ENCODE measurements at places on chromosomes 4 and X.

DNA sequence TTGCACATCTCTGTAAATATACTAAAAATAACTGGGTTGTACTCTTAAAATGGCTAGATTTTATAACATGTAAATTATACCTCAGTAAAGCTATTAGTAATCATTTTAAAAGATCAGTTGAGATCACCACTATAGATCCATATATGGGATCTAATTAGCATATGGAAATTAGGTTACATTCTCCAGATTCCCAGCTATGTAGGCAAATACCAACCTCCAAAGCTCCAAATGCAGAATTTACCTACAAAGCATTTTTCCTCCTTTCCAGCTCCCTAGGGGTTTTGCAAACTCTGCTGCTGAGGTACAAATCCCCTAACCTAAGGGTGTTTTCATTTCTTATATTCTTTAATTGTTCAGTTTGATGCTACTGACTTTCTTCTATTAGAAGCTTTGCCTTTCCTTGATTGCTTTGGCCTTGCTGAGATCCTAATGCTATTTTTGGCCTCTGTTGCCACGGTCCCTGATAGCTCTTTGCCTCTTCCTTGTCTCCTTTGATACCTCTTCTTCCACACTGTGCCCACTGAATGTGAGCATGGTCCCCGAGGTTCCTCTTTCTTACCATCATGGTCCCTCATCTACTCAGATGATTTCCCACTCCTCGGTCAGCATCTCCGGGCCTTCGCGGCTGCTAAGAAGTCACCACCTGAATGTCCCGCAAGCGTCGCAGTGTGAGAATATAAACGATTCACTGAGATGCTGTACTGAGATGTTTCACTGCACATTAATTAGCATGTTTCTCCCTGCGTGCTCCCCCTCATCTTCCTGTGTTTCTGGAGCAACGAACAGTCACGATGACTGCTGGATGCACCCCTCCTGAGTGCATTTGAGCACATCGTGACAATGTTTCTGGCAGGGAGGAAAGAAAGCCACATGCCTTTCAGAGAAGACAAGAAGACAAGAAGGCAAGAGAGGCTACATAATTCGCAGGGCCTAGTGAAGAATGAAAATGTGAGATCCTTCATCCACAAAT, 23.8 kb downstream of the ENPP6 start:
- no peak for DNase-seq

GRCh38 chr4:47744253-47744652, 93.6 kb downstream of the CORIN start:
- no peak for DNase-seq

DNA sequence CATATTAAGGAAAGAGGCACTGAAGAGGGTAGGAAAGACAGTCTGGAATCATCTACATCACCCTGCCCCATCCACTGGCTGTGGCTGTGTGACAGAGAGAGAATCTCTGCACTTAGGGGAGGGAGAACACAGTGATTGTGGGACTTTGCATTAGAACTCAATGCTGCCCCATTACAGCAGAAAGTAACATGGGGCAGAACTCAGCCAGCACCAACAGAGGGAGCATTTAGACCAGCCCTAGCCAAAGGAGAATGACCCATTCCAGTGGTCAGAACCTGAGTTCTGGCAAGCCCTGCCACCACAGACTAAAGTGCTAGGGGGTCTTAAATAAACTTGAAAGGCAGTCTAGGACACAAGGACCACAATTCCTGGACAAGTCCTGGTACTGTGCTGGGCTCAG, 37.9 kb downstream of the ZNF330 start:
- no peak for DNase-seq

DNA sequence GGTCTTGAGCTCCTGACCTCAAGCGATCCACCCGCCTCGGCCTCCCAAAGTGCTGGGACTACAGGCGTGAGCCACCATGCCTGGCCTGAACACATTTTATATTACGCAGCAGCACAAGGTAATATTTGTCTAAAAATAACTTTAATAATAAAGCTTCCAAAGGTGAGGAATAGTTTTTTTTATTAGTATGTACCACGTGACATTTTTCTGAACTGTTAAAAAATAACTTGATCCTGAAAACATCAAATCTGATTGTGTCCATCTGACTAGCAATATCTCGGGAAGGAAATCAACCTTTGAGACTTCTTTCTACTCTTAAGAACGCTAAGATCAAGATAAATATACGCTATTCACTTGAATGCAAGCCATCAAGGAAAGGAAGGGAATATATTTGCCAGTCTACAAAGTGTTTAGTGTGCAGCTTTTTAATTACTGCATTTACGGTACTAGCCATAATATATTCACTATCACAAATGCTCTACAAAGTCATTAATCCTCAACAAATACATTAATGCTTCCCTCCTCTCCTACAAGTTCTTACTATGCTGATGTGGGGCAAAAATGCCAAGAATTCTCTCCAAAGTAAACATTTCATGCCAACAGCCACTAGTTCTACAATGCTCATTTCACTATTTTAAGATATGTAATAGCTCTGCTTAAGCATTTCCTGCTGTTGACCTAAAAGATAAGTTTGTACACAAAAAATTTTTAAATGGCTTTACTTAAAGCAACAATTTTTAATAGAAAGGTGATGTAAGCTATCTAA, 143.6 kb downstream of the APBB2 start:
- no peak for DNase-seq

GRCh38 chr4:166003811-166004210, 130.8 kb downstream of the TLL1 start:
- DNase-seq = no peak

DNA sequence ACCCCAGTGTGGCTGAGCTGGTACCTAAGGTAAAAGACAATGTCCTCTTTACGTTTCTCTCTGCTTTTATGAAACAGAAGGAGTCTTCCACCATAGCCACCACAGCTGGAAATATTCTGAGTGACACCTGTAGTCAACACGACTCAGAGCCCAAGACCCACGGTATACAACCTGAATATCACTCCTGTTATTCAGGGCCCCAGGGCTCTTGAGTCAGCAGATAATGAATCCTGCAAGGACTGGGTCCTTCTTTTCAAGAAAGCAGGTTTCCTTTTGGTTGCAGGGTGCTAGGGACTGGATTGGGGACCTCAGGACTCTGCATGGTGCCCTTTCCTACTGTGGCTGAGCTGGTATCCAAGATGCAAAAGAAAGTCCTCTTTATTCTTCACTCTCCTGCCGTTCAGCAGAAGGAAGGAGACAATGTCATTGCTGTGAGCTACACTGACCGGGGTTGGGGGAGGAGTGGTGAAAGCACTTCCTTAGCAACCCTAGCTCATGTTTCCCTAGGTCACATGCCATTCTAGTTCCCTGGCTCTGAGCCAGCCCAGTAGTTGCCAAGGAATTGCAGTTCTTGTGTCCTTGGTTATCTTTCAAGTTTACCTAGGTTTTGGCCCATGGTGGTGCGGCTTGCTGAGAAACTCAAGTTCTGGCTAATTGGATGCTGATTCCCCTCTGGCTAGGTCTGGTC, 23.7 kb upstream of the UNC5C start:
- DNase-seq = no peak

DNA sequence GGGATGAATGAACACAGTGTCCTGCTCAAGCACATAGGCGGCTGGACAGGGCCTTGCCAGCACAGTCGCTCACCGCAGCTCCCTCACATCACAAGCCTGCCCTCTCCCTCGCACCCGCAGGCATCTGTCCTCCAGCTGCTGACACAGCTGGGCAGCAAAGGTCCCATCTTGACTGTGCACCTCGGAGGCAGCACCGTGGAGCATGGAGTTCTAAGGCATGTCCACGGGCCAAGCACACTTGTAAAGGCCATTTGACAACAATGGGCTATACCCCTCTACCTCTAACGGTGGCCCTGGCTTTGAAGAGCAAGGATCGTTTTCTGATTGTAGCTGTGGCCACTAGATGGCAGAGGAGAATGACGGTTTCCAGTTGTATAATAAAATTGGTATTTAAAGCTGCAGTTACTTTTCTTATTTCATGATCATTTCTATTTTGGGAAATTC, 53.8 kb downstream of the APLN start:
- peak; percentile 31 for DNase-seq

GRCh38 chr4:97589481-97590196, 553.6 kb downstream of the STPG2 start:
- DNase-seq = no peak

DNA sequence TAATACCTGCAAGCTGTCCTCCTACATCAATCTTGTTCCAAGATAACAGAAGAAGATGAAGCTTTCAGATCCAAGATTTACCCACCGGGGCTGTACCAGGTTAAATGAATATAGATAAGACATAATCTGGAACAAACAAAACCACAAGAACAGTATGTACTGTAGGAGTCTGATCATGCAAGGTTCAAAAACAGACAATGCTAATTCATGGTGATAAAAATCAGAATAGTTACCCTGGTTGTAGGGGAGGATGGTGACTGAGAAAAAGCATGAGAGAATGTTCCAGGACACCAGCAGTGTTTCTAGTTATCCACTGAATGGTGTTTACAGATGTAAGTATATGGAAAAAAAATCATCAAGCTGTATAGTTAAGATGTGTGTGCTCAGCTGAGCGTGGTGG, 211.6 kb upstream of the TBL1X start:
- no peak for DNase-seq

DNA sequence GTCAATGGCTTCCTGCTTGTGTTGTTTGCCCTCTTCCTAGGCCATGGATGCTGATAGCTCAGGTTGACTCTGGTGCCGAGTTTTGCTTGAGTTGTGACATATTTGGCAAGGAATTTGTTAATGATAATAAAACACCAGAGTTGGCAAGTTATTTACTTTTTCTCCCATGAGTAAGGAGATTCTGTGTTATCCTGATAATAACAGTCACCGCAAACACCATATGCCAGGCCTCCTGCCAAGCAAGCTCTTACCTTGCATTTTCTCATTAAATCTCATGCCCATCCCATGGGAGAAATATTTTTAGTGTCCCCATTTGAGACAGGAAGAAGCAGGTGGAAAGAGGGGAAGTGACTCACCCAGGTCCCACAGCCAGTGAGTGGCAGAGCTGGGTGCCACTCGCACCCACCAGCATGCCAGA, 67.4 kb upstream of the CLCN4 start:
- DNase-seq = no peak

DNA sequence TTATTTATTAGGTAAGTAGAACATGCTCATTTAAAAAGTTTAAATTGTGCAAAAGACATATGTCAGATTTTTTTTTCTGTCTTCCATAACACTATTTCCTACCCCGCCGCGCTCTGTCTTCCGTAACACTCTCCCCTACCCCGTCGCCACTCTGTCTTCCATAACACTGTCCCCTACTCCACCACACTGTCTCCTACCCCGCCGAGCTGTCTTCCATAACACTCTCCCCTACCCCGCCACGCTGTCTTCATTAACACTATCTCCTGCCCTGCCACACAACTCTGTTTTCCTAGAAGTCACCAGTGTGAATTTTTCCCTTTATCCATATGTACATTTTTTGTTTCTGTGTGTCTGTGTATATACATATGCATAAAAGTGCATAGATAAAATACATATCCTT, 4.4 kb downstream of the MSMO1 start:
- no peak for DNase-seq

DNA sequence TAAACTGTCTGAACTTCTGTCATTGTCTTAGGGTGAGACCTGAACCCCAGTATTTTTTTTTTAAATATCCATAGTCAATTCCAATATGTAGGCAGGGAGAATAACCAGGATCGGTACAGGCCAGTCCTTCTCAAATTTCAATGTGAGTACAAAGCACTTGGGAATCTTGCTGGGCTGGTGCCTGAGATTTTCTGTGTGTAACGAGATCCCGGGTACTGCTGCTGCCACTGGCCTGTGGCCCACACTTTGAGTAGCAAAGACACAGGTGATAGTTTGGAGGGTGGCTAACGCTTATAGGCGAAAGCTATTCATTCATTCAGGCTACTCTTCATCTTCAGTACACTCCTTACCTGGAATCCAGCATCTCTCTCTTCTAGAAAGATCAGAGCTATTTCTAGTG, 923.6 kb upstream of the TENM3 start:
- no peak for DNase-seq

- no peak for DNase-seq
Measured at GRCh38 chr4:168522356-168522755, 25.5 kb downstream of the PALLD start.

DNA sequence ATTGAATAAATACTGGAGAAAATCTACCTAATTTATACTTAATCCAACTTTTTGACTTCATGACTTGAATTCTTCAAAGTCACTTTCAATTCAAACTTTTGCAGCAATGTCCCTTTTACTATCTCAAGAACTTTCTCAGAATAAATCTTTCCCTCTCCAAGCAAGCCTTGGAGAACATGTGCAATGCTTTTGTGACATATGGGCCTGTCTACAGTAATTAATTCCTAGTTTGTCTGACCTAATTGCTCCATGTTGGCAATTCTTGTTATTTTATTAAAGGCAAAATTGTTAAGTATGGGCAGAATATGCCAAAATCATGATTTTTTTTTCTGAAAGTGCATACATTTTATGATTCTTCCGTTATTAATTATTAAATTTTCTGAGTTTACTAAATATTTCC, 1115.3 kb downstream of the PDHA2 start:
- DNase-seq = no peak

- DNase-seq = no peak
Measured at GRCh38 chrX:103565197-103565596, 20.1 kb upstream of the TCEAL4 start.

- DNase-seq = no peak
Measured at GRCh38 chr4:3401436-3402171, 40.2 kb upstream of the HGFAC start.

GRCh38 chr4:10117359-10118047, 904 bp upstream of the WDR1 start:
- peak; percentile 74 for DNase-seq

GRCh38 chr4:80184825-80185756, 12.2 kb upstream of the PRDM8 start:
- peak; percentile 57 for DNase-seq

DNA sequence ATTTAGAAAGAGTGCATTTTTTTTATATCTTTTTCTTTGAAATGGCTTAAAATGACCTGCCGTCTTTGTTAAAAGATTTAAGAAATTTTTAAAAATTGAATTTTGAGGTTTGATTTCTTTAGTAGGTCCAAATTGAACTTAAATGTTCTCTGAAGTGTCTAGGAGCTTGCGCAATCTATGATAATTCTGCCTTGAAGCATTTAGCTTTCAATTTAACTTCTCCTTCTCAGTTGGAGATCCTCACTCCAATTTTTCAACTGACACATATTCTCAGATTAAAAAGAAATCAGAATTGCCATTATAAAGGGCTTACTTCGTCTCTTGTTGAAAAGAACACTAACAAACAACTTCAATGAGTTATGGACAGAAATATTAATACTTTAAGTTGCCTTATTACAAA, 273.5 kb downstream of the TMA16 start:
- DNase-seq = no peak

- peak; percentile 68 for DNase-seq
Measured at GRCh38 chrX:40171513-40172400, 74.0 kb upstream of the BCOR start.

Measured in CD4-positive, alpha-beta T cell treated with Interleukin-6 for 4 hours (primary cell).